ENCODE measurements at places on chromosomes 4 and X. TPM values are rescaled to one million over a fixed set of nuclear protein-coding genes. Genes with fewer than 3 reads are reported as not detected.

FGF13 gene
- total RNA-seq = not detected

RBMX gene
- 287 TPM for total RNA-seq

CXCL8 gene
- total RNA-seq = 19.6 TPM

MAGEA10 gene
- not detected for total RNA-seq

APLN gene
- total RNA-seq = 0.39 TPM

SATL1 gene
- not detected for total RNA-seq

DNA sequence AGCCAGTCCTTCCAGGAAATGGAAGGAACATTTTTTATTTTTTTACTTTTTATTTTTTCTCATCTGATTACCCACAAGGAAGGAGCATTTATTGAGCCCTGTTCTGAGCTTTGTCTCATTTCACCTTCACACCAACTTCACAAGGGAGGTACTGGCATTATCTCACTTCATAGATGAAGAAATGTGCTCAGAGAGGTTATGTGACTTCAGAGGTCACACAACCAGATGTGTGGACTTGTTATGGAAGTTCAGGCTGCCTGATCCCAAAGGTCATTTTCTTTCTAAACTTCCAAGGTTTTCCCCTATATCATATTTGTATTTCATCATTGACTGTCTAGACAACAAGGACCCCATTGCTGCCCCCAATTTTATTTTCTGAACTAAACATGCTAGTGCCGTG, 160.3 kb downstream of the DCLK2 start:
- no peak overlapping the region for H3K4me3 ChIP-seq
- no peak for DNase-seq
- H3K27me3 ChIP-seq = peaks cover 6% of the 10 kb centered on the region
- no peak overlapping the region for H3K27ac ChIP-seq
- no peaks in the 10 kb centered on the region for H3K4me1 ChIP-seq

DNA sequence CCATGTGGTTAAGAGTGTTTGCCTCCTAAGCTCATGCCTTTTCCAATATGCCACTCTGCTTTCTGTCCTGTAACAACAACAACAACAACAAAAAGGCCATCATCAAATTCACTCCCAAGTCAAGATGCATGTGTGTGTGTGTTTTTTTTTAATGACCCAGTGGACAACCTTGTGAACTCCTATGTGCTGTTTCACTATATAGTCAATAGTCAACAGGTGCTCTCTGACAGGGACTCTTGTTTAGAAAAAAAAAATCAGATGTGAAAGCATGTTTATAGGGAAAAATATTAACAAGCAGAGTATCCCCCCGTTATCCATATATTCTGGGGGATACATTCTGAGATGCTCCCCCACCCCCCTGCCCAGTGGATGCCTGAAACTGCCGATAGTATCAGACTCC, 50.6 kb upstream of the BEND2 start:
- no peaks in the 10 kb centered on the region for H3K27me3 ChIP-seq
- DNase-seq = no peak
- H3K36me3 ChIP-seq = no peaks in the 10 kb centered on the region

GRCh38 chrX:146854281-146854680, 39.7 kb upstream of the CXorf51A start:
- H3K4me3 ChIP-seq = no peak overlapping the region
- no peaks in the 10 kb centered on the region for H3K27me3 ChIP-seq
- no peak overlapping the region for H3K27ac ChIP-seq
- no peak for DNase-seq
- no peaks in the 10 kb centered on the region for H3K4me1 ChIP-seq

GRCh38 chrX:72346302-72346949, 40.7 kb upstream of the CITED1 start:
- DNase-seq = no peak
- no peak overlapping the region for H3K4me3 ChIP-seq
- H3K4me1 ChIP-seq = peaks cover 15% of the 10 kb centered on the region
- no peak overlapping the region for H3K27ac ChIP-seq
- peaks cover 16% of the 10 kb centered on the region for H3K36me3 ChIP-seq

DNA sequence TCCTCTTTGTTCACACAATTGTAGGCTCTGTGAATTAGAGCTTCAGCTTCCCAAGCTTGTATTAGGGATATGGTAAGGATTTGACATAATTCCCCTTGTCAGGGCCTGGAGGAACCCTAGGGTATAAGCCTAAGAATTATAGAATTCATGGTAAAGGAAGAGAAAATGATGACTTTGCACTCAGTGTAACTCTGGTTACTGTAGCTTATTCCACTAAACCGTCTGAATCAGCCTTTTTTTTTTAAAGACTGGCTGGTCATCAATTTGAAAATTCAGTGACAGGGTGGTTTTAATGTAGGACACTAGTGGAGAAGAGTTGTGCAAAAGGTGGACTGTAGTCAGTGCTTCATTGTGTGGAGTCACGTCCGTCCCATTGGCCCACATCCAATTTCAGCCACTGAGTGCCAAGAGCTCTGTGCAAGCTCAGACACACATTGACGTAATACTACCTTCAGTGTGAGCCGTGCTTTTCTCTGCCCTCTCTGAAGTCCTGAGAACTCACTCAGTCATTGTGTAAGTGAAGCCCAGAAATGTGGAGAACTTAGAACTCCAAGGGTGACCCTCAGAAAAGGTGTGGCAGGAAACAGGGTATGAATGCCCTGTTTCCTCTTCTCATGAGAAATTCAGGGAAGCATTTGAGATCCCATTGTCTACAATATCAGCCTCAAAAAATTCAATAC, 449.8 kb downstream of the C4orf33 start:
- no peak overlapping the region for H3K27ac ChIP-seq
- no peaks in the 10 kb centered on the region for H3K36me3 ChIP-seq
- no peak for DNase-seq
- H3K27me3 ChIP-seq = no peaks in the 10 kb centered on the region
- H3K4me1 ChIP-seq = no peaks in the 10 kb centered on the region

DNA sequence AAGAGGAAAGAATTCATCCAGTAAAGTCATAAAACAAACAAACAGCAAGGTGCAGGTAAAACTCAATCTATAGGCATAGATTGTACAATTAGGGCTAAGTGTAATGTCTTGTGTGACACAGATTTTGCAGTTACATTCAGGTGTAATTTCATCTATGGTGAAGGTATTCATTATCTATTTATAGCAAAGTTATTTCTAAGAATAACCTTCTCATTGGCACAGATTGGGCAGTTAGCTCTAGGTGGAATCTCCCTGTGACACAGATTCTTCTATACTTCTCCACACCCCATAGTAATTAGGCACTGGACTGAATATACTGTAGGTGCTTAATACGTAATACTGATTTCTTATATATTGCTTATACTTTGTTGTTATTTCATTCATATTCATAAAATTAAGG, 66.8 kb downstream of the COL25A1 start:
- no peaks in the 10 kb centered on the region for H3K36me3 ChIP-seq
- no peak overlapping the region for H3K4me3 ChIP-seq
- no peak overlapping the region for H3K27ac ChIP-seq
- H3K27me3 ChIP-seq = peaks cover 18% of the 10 kb centered on the region
- DNase-seq = no peak

- H3K27me3 ChIP-seq = no peaks in the 10 kb centered on the region
- H3K4me3 ChIP-seq = no peak overlapping the region
- H3K27ac ChIP-seq = no peak overlapping the region
- no peak for DNase-seq
- no peaks in the 10 kb centered on the region for H3K36me3 ChIP-seq
These were observed 104.6 kb downstream of the PSAPL1 start for GRCh38 chr4:7330031-7330596.

DNA sequence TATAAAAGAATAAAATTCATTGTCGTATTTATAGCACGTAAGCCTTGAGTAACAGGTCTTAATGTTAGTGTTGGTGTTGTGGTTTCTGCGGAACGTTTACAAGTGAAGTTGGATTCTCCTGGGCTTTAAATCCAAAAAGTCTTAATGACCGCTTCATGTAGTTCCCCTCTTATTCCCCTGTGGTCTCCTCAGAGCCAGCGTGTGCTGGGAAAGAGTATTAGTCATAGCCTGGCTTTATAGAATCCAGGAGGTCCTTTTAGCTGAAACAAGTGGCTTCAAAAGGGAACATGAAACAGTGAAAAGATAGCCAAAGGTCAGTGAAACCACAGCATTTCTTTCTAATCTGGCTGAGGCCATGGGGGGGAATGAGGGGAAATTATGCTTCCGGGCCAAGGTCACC, 79.1 kb downstream of the CLCN4 start:
- H3K36me3 ChIP-seq = no peaks in the 10 kb centered on the region
- H3K4me1 ChIP-seq = no peaks in the 10 kb centered on the region
- no peaks in the 10 kb centered on the region for H3K27me3 ChIP-seq
- H3K4me3 ChIP-seq = no peak overlapping the region
- DNase-seq = no peak
- no peak overlapping the region for H3K27ac ChIP-seq

GRCh38 chrX:131187206-131187605, 101.9 kb downstream of the IGSF1 start:
- no peaks in the 10 kb centered on the region for H3K4me1 ChIP-seq
- H3K36me3 ChIP-seq = no peaks in the 10 kb centered on the region
- no peaks in the 10 kb centered on the region for H3K27me3 ChIP-seq
- no peak overlapping the region for H3K27ac ChIP-seq
- H3K4me3 ChIP-seq = no peak overlapping the region
- DNase-seq = no peak

DNA sequence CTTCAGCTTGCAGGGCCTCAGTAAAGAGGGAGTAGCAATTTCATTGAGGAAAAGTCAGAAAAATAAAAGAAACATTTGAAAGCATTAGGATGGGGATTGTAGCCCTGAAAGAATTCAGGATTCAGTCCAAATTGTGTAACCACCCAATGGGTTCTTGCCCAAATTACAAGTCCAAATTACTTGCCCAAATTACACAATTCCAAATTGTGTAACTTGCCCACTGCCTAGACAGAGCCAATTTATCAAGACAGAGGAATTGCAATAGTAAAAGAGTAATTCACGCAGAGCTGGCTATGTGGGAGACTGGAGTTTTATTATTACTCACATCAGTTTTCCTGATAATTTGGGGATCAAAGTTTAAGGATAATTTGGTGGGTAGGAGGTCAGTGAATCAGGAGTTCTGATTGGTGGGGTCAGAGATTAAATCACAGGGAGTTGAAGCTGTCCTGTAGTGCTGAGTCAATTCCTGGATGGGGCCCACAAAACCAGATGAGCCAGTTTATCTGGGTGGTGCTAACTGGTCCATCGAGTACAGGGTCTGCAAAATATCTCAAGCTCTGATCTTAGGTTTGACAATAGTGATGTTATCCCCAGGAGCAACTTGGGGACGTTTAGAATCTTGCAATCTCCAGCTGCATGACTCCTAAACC, 18.1 kb upstream of the PAGE5 start:
- no peak overlapping the region for H3K4me3 ChIP-seq
- DNase-seq = no peak
- no peaks in the 10 kb centered on the region for H3K36me3 ChIP-seq
- no peaks in the 10 kb centered on the region for H3K27me3 ChIP-seq

- H3K27ac ChIP-seq = no peak overlapping the region
- H3K4me1 ChIP-seq = no peaks in the 10 kb centered on the region
- no peaks in the 10 kb centered on the region for H3K36me3 ChIP-seq
- no peak for DNase-seq
- H3K27me3 ChIP-seq = peaks cover 20% of the 10 kb centered on the region
These were observed 2.2 kb downstream of the GRIA2 start for GRCh38 chr4:157222771-157223160.

DNA sequence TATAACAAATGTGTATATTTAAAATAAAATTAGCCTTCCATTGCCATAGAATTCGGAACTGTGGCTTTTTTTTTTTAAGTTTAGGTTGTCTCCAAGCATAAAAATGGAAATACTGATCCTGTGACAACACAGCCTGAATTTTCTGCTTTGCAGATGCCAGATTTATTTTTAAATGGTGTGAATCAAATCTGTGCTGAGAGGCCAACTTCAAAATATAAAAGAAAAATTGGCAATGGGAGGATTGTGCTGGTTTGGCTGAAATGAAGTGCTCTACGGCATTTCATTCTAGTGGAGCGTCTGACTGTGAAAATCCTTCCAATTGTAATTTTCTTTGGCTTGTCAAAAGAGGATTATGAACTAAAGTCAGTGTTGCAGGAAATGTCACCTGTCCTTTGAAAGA, 580.3 kb upstream of the ZFP42 start:
- no peaks in the 10 kb centered on the region for H3K4me1 ChIP-seq
- DNase-seq = no peak
- no peak overlapping the region for H3K27ac ChIP-seq
- H3K4me3 ChIP-seq = no peak overlapping the region
- no peaks in the 10 kb centered on the region for H3K36me3 ChIP-seq

DNA sequence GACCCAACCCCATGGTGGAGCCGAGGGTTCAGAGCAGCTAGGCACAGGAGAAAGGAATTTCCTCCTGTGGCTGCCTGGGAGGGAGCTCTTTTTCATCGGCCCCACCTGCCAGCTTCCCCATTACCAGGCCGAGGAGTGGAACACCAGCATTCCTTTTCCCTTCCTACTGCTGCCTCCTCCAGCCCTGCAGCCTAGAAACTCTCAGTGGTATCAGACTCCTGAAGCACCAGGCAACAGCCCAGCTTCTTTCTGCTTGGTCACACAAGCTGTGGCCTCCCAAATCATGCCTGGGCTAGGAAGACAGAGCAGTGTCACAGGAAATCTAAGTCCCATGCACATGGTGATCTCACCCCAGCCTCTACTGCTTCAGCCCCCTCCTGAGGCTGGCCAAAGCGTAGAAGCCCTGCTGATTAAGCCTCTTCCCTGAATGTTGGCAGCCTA, 30.1 kb downstream of the RTL5 start:
- H3K4me3 ChIP-seq = no peak overlapping the region
- H3K27ac ChIP-seq = no peak overlapping the region
- no peak for DNase-seq
- peaks cover 30% of the 10 kb centered on the region for H3K4me1 ChIP-seq
- no peaks in the 10 kb centered on the region for H3K36me3 ChIP-seq

DNA sequence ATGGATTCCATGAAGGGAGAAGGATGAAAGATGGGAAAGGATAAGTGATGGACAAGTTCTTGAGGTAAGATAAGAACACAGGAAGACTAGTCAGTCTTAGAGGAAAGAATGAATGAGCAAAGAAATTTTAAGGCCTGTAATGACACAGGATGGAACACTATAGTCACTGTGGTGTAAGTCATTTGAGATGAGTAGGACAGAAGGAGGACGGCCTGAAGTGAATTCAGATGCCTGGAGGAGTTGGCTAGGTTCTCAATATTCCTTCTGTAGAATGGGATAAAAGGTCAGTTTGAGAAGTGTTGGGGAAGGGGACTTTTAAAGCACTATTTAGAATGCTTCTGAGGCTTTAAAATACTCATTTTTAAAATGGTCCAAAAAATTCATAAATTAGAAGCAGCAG, 3.9 kb downstream of the MSMO1 start:
- H3K36me3 ChIP-seq = peaks cover 49% of the 10 kb centered on the region
- peak overlapping the region; percentile 80 for H3K4me3 ChIP-seq
- H3K27me3 ChIP-seq = no peaks in the 10 kb centered on the region
- peak overlapping the region; percentile 97 for H3K27ac ChIP-seq
- DNase-seq = no peak

DNA sequence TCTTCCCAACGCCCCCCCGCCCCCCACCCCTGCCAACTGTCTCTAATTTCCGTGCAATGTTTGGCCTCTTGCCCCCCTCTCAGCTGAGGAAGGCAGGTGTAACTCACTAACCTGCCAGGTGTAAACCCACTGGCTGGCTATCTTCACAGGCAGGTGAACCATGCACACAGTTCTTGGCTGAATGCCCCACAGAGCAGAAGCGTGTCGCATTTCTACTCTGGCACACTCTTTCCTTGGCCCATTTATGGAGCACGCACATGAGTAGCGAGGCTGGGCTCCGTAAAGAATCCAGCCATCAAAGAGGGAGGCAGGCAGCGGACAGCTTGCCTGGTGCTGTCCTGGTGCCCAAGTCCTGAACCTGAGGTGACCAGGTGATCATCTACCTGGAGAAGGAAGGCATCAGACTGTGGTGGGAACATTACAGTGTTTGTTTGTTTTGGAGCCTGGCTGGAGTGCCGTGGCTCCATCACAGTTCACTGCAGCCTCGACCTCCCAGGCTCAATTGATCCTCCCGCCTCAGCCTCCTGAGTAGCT, 39.2 kb upstream of the CRMP1 start:
- H3K36me3 ChIP-seq = no peaks in the 10 kb centered on the region
- H3K4me3 ChIP-seq = no peak overlapping the region
- no peak for DNase-seq
- no peaks in the 10 kb centered on the region for H3K27me3 ChIP-seq
- no peak overlapping the region for H3K27ac ChIP-seq

All from activated T-helper 2 cell treated with anti-CD3 and anti-CD28 coated beads, Interferon-gamma antibody, Interleukin-2, Interleukin-4, amounts not matched to agents 10 μg/mL and 5 μg/mL and 100 μg/mL, durations not matched to agents 14 hours and 24 hours and 36 hours (primary cell).